D721Med (cell line): ENCODE measurements at places on chromosomes 11 and 22.

DNA sequence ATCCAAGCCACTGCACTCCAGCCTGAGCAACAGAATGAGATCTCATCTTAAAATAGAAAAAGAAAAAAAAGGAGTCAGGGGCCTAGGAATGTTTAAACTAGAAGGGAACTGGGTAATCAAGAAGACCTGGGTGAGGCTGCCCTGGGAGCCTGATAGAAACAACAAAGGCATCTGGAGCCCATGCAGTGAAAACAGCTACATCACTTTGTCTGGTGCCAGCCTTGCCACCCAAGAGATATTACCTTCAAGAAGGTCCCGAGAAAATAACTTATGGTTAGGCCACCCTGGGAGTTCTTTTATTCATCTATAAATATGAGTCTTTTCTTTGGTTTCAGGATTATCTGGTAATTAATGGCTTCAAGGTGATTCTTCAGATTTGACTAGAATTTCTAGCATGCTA is 412.1 kb downstream of the METTL15 start:
- no peak for DNase-seq

DNA sequence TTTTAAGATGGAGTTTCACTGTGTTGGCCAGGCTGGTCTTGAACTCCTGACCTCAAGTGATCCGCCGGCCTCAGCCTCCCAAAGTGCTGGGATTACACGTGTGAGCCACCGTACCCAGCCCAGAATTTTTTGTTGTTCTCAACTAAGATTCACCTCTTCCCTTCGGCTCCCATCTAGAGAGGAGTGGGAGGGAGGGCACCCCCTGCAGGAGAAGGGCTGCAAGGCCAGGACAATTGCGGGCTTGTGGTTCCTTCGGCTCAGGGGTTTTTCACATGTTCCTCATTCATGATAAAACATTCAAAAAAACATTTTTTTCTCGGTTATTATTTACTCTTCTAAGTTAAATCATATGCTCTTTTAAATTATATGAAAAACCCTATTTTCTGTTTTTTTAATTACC is 201.1 kb upstream of the LRRC4C start:
- no peak for DNase-seq

- DNase-seq: no peak
Observed at GRCh38 chr11:14237444-14237961, 121.5 kb downstream of the RRAS2 start.

GRCh38 chr11:109034339-109034696 is 369.4 kb downstream of the DDX10 start:
- DNase-seq: no peak

GRCh38 chr11:47941907-47942558 is 38.3 kb upstream of the PTPRJ start:
- no peak for DNase-seq

DNA sequence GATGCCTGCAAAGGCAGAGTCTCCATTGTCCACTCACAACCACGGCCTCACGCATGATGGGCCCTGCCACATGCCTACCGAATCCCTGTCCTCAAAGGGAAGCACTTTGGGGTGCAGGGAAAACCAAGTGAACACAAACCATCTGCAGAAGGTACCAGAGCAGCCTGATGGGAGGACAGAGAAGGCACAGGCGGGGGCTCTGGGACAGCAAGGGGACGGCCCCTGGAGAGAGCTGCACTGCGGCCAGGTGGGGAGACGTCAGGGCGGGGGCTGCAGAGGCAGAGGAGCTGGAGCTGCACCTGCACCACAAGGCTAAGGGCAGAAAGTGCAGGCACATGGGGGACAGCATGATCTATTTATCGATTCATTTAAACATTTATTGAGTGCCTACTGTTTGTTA is 1056.0 kb downstream of the TBC1D22A start:
- no peak for DNase-seq

DNA sequence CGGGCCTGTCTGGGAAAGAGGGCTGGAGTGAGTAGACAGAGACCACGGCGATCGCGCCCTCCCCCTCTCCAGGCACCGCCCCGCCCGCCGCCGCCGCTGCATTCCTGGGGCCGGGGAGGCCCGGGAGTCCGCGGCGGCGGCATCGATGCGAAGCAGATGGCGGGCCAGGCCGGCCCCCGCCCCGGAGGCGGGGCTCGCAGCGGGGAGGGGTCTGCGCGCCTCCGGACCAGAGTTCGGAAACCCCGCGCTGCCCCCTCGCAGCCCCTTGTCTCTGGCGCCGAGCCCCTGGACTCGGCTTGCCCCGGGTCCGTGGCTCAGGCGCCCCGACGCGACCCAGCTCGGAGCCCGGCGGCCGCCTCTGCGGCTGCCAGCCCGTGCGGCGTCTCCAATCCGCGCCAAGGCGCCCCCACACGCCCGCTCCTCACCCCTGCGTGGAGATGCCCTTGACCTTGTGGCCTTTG is 1.3 kb downstream of the SCARF2 start:
- DNase-seq: peak; percentile 57

DNA sequence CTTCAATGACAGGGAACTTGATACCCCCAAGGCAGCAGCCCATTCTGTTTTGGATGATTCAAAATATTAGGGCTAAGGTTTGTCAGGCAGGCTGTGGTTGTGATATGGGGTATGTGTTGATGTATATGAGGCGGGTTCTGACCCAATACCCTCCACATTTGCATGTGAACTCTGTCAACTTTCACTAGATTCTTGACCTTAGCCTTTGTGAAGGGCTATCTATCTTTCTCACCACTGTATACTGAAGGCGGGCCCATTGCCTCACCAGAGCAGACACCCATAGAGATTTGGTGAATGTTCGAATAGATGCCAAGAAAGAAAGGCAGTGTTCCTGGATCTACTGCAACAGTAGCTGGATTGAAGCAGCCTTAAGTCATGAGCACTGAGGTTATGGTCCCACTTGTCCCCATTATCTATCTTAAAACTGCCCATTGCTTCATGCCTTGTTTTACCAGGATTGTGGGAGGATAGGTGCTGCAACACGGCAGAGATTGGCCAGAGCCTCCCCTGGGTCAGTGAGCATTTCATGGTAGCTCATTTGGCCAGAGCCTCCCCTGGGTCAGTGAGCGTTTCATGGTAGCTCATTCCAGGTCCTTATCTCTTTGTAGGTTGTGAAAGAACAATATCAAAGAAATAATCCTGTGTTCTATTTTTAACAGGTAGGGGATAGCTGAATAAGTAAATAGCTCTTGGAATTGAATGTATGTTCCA is 399.6 kb downstream of the TMEM135 start:
- DNase-seq: no peak

- no peak for DNase-seq
Observed at GRCh38 chr22:21738081-21738480, 2.5 kb upstream of the YPEL1 start.

DNA sequence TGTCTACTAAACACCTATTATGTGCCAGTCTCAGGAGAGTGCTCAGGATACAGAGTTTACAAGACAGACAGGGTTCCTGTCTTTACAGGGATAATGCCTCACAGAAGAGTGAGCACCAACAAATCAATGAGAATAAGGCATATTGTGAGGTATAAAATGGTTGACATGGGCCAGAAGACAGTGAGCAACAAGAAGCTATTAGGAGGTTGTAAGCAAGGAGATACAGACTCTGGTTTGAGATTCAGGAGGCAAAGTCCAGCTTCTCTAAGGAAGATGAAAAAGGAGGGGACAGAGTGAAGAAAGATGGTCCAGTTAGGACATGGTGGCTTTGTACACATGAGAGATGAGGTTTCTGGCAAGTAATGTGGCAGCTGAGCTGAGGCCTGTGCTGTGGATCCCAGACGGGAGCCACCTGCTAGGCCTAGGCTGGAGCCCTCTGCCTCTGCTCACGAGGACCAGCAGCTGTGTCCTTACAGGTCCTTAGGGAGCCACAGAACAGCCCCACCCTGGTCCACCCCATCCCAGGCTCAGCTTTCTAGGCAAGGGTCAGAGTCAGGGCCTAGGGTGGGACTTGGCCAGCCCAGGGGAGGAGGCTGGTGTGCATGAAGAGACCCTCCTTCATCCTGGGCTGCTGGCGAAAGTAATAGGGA is 110.5 kb downstream of the ZNF280B start:
- DNase-seq: no peak

- no peak for DNase-seq
Observed at GRCh38 chr11:60869451-60869825, 2.1 kb downstream of the ZP1 start.

- no peak for DNase-seq
Observed at GRCh38 chr22:42721045-42721434, 370 bp upstream of the A4GALT start.

GRCh38 chr22:25475257-25476022 is 89.0 kb upstream of the GRK3 start:
- DNase-seq: no peak

DNA sequence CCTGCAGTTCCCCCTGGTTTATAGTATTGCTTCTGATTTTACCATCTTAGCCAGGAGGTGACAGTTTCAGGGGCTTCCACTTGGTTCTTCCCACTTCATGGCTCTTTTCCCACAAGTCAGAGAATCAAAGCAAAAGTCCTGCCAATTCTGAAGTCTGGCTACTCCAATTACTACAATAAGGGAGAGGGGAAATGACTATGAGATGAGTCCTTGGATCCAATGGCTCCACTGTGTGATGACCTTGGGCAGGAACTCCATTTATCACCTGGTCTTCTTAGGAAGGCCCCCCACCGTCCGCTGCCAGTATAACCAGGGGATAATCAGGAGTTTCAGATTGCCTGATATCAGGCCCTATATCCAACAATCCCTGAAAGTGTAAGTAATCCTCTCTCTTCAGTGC is 31.6 kb upstream of the CCND1 start:
- DNase-seq: no peak

DNA sequence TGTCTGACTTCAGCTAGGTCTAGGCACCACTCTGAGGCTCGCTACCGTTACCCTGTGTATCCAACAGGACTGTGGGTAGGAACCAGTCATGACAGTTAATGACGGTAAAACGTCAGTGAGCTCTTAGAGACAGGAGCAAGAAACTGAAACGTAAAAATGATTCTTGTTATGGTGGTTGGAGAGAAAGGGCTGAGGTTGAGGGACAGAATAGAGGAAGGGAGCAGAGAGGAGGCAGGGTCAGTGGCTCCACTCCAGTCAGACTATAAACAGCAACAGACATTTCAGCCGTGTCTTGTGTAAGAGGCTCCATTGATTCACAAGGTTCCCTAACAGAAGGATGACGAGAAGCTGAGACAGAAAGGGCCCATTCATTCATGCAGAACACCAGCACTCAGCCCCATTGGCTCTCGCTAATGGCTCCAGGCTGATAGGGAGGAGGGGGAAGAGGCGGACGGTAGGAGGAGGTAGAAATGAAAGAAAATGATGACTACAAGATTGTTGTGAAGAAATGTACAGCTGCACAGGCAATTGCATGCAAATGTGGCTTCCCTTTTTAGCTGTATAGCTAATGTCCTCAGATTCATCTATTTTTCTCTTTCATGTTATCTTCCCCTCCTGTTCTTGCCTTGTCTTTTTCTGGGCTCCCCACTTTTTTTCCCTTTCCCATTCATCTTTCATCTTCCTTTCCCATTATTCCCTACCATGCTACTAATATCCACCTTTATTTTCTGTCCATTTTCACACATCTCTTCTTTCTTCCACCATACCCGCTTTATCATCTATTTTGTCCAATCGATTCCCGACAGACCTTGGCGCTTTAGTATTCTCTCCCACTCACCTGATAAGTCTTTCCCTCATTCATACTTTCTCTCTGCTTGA is 34.3 kb downstream of the ETS1 start:
- DNase-seq: no peak

DNA sequence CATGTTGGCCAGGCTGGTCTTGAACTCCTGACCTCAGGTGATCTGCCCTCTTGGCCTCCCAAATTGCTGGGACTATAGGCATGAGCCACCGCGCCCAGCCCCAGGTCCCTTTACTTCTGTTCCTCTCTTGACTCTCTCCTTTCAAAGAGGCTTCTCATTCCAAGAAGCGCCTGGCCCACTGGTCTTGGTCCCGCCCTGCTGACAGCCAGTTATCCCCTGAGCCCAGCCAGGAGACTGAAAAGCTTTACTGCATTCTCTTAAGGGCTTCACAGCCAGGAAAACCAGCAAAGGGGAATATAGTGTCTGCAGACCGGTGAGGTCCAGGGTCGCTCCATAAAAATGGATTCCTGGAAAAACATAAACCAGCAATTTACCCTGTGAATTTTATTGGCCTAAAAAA is 68.3 kb downstream of the NFAM1 start:
- DNase-seq: no peak

DNA sequence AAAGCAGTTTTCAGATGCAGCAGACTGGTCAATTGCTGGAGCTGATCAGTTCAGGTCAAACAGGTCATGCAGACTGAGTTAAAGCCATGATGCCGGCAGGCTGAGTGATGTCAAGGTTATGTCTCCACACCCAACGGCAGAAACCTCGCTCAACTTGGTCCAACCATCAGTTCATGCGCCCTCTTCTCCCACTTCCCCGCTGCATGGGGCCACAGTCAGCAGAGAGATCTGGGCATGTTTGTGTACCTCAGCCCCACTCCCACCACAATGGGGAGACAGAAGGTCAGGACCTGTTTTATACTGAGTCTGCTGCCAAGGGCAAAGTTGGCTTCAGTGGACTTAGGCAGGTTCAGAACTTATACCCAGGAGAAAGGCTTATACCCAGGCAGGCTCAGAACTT is 118.7 kb downstream of the TRIM29 start:
- DNase-seq: no peak

DNA sequence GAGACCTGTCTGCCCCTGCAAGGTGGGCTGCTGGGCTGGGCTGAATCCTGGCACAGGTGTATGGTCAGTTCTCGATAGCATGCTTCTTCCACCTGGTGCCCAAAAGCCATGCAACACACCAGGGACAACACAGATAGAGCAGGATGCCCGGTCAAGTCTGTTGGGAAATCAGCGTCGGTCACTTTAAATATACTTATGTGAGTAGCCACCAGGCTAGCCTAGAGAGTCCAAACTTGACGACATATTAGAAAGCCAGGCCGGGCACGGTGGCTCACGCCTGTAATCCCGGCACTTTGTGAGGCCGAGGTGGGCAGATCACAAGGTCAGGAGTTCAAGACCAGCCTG is 8.9 kb downstream of the C1QTNF6 start:
- DNase-seq: no peak

- no peak for DNase-seq
Observed at GRCh38 chr22:37428649-37429586, 1.6 kb upstream of the ELFN2 start.

- no peak for DNase-seq
Observed at GRCh38 chr11:11309906-11310305, 43.1 kb downstream of the CSNK2A3 start.
